Sigmoid colon (tissue), 7 donors: ENCODE measurements at places on chromosomes 3 and 15.

DNA sequence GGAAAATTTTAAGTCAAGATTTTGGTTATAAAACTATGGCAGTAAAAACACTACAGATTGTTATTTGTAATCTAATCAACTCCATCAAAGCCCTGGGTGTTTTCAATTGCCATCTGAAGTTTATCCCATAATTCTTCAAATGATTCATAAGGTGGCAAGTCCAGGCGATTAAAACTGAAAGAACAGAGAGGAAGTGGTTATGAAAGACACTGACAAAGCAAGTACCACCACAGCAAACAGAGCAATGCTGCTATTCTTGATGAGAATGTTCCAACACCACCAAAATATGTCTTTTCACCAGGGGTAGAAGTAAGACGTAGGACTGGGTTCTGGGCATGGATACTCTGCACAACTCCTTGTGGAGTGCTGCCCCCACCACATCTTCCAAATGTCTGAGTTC is 86.9 kb upstream of the PRTG start:
- no peak for DNase-seq

- peak; percentile 46 for DNase-seq
These were observed 41.4 kb upstream of the SLC41A3 start for GRCh38 chr3:126125341-126125740.

DNA sequence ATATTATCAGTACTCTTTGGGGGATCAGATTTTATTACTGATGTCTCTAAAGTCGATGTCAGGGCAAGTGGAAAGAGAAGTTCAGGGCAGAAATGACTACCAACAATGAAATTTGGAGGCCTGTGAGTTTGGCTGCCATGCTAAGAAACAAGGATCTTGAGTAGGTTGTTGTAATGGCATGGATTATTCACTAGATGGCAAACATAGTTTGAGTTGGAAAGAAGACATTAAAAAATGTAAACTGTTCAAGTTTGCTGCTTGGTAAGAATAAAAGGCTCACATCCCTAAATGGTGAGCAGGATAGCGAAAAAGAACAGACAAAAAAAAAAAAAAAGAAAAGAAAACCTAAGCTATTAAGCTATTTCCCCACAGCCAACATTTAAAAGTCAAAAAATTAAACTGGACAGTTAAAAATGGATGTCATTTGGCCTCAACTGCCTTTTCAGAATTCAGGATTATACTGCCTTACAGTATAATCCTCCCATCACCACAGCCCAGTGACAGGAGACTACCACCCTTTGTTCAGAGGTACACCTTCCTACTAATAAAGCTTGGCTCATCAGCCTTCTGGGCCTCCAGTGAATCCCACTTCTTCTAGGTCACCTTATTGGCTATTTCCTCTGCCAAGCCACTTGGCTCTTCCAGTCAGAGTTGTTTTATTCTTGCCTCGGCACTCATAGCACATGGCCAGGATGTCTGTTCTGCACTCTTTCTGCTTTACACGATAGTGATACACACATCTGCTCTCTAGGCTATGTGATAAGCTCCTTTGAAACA is 163.7 kb downstream of the PLD1 start:
- DNase-seq, result no peak

DNA sequence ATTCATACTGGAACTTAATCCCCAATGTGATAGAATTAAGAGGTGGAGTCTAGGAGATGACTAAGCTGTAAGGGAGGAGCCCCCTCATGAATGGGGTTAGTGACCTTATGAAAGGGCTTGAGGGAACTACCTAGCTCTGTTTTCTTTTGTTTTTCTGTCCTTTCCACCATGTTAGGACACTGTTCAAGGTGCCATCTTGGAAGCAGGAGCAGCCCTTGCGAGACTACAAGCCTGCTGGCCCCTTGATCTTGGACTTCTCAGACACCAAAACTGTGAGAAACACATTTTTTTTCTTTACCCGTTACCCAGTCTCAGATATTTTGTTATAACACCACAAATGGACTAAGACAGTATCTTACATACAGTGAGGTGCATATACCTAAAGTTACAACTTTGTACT is 26.5 kb downstream of the GOLGA6A start:
- DNase-seq, result no peak

DNA sequence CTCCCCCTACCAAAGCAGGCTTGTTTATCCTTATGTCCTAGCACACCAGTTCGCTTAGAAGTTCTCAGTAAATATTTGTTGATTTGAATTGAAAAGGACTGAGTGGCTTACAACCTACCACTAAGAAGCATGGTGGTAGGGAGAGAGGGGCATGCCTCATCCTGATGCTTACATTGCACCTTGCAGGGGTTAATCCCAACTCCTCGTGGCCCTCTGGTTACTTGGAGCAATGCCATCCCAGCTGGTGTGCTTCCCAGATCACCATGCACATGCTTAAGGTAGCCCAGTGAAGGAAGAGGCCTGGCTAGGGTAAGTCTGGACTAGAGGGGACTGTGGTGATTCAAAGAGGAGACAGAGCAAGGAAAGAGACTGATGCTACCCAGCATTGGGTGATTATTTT is 253.3 kb downstream of the CLSTN2 start:
- DNase-seq, result no peak

- DNase-seq, result no peak
These were observed 362.6 kb downstream of the SHQ1 start for GRCh38 chr3:72485641-72486040.

DNA sequence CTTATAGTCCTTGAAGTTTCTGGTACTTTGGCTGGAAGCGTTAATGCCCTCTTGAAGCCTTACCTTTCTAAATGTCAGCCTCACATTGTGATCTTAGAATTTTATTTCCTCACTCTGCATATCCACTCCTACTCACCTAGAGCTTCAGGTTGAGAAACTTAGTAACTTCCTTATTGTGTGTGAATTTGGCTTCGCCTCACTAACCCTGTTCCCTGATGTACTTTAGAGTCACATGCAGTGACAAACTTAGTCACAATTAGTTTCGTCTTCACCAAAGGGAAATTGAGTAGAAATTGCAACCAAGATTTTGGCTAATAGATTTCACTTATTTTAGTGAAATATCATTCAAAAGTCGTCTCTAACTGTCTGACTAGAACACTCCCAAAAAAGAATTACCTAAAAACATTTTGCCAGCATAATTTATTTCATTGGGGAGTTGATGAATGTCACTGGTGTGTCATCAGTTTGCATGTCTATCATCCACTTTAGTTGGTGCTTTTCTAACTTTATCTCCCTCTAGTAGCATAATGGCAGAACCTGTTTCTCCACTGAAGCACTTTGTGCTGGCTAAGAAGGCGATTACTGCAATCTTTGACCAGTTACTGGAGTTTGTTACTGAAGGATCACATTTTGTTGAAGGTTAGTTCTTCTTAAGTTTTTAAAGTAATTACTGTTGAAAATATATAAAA is 960 bp downstream of the MFN1 start:
- no peak for DNase-seq

DNA sequence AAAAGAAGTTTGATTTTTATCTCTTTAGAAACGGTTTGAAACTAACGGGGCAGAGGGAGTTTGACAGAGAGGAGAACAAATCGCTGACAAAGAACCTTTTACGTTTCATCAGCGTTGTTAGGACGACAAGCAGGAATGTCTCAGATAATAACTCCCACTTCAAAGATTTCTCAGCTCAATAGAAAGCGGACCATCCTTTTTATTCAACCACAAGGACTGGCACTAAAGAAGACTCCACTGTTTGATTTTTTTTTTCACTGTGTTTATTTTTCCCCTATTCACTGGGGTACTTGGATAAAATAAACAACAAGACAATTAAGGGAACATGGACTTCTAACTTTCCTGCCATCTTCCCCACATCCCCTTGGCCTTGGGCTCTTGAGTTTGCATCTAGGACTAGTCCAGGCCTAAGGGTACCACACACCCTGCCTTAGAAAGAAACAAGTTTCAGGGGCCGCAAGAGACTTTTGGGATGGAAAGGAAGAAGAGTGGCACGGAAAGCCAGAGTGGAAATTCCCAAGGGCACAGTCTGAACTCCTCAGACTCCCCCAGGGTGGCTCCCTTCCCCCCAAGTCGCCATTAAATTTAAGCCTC is 19.0 kb downstream of the ZIC4 start:
- no peak for DNase-seq

GRCh38 chr15:101148881-101149664 is 102.8 kb downstream of the CHSY1 start:
- DNase-seq, result peak; percentile 35

- DNase-seq, result no peak
These were observed 10.7 kb downstream of the TRAIP start for GRCh38 chr3:49845694-49846093.

- DNase-seq, result no peak
These were observed 41.1 kb upstream of the SNTN start for GRCh38 chr3:63611382-63611781.

- DNase-seq, result peak; percentile 95
These were observed 1.9 kb upstream of the NLGN1 start for GRCh38 chr3:173395412-173396181.

- no peak for DNase-seq
These were observed 21.3 kb upstream of the SCN10A start for GRCh38 chr3:38837358-38837757.

DNA sequence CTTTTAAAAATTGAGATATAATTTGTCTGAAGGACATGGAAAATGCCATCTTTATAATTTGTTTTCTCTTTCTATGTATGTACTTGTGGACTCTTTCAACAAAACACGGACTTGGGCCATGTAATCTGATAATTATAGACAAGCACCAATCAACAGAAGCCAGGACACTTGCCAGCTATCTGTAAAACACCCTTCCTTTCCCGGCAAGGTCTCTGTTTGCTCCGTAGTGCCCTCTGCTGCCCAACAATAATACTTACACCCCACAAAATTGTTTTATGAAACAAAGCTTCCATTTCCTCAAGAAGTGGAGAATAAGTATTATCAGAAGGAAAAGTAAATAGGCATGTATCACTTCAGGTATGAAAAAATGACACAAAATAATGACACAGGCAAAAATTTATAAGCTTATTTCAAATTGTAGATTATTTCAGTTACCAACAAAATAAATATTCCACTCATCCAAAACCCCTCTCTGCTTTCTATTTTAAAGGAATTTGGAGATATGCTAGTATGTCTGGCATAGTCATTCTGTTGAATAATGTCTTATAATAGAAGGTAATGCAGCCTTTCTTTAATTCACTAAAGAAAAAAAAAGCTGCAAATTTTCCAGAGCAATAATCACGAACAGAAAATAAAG is 32.8 kb downstream of the MYH15 start:
- no peak for DNase-seq

DNA sequence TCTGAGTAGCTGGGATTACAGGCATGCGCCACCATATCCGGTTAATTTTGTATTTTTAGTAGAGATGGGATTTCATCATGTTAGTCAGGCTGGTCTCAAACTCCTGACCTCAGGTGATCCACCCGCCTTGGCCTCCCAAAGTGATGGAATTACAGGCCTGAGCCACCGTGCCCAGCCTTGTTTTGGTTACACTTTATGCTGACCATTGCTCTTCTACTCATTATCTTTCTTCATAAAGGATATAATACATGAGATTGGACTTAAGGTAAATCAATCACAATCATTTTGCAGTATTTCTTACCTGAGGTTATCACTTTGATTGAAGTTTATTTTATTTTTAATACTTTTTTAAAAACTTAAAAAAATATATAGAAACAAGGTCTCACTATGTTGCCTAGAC is 2.2 kb upstream of the LEO1 start:
- no peak for DNase-seq

DNA sequence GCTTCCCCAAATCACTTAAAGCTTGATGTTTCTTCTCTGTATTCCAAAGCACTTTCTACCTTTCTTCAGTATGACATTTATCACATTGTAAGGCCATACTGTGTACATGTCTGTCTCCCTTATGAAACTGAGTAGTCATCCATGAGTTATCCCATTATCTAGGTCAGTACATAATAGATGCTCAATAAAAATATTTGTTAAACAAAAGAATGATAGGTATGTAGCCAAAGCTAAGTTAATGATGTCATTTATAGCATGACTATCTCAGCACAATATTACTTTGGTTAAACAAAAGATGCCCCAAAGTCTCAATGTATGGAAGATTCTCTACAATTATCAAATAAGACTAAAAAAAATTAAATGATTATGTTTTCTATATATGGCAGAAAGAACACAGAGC is 3.1 kb upstream of the TMCO5A start:
- no peak for DNase-seq

- DNase-seq, result no peak
These were observed 34.0 kb downstream of the DHX30 start for GRCh38 chr3:47836986-47837385.

DNA sequence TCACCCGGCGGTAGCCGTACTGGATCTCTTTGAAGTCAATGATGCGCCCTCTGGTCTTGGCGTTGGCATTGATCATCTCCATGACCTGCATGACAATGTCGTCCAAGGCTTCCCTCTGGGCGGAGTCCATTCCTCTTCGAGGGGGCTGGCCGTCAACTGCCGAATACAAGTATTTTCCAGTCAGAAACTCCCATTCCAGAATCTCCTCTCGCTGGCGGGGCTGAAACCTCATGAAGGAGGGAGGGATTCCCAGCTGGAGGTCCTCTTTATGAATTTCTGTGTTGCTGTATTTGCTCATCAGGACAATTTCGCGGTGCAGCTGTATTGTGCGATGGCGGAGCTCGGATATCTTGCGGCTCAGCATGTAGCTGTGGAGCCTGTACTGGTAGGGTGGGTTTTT is 73.4 kb downstream of the CHSY1 start:
- no peak for DNase-seq

DNA sequence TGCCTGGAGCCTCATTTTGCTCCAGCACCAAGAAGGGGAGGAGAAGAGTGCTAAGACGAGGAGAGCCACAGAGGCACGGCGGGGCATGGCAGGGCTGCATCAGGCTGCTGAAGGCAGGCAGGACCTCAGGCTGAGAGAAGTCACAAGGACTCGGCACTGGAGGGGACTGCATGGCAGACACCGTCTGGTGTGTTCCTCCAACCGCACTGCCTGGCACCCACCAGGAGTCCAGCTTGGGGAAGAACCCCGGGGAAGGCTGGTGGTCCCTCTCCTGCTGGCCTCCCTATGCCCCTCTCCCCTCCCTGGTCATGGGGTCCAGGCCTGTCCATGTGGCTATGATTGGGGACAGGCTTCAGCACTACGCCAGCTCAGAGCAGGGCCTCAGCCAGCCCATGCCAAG is 153.2 kb upstream of the MEF2A start:
- DNase-seq, result no peak

GRCh38 chr15:63283126-63283525 is 5.7 kb downstream of the APH1B start:
- DNase-seq, result no peak

DNA sequence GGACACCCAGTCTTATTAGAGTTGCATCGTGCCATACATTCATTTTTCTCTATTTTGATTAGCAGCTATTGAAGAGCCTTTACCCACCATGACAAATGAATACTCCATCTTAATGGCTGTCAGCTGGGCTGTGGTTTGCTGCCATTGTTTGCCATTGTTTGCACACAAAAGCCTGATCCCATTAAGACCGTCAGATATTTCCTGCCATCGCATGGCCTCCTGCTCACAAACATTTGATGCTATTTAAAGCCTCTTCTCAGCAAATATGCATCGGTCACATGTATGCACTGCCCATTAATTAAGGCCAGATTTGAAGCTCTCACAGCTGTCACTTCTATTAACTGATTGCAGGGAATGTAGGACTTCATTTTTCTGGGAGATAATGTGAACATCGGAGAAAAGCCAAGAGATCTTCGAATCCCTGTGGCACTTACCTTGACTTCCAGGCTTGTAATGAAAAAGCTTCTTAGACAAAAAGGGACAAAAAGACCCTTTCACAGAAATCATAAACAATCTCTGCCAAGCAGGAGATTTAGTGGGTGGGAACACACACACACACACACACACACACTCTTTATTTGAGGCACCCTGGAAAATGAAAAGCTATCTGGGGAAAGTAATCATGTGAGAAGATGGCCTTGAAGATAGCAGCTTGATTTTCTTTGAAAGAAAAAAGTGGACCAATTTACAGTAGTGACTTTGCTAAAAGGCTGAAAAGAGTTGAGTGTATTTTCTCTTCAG is 175.4 kb upstream of the NR2E3 start:
- DNase-seq, result no peak
